ENCODE measurements at places on chromosomes 5 and 9.

GRCh38 chr5:120382833-120383232 lies 81.3 kb upstream of the PRR16 start:
- DNase-seq: no peak

GRCh38 chr9:81092057-81092456 lies 597.3 kb downstream of the TLE1 start:
- DNase-seq: no peak

DNA sequence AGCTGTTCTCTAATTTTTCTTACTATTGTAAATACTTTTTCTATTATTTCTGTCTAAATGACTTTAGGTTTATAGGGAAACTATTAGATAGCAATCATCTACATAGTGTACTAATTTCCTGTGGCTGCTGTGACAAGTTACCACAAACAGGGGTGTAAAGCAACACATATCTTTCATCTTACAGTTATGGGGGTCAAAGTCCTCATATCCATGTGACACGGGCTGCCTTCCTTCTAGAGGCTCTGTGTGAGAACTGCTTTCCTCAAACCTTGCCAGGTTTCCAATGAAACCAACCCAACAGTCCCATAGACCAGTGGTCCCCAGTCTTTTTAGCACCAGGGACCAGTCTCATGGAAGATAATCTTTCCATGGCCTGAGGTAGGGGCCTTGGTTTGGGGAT lies 189.1 kb downstream of the ROR2 start:
- DNase-seq: no peak

DNA sequence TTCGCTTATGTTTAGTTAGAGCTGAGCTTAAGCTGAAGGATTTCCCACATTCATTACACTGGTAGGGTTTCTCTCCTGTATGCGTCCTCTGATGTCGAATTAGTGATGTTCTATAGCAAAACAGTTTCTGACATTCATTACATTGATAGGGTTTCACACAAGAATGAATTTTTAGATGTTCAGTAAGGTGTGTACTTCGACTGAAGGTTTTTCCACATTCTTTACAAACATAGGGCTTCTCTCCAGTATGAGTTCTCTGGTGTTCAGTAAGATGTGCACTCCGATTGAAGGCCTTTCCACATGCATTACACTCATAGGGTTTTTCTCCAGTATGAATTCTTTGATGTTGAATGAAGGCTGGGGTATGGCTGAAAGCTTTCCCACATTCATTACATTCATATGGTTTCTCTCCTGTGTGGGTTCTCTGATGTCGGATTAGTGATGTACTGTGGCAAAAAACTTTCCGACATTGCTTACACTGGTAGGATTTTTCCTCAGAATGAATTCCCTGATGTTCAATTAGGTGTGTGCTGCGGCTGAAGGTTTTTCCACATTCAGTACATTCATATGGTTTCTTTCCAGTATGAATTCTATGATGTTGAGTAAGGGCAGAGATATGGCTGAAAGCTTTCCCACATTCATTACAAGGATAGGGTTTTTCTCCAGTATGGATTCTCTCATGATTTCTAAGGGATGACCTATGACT lies 14.6 kb downstream of the ZNF883 start:
- no peak for DNase-seq

DNA sequence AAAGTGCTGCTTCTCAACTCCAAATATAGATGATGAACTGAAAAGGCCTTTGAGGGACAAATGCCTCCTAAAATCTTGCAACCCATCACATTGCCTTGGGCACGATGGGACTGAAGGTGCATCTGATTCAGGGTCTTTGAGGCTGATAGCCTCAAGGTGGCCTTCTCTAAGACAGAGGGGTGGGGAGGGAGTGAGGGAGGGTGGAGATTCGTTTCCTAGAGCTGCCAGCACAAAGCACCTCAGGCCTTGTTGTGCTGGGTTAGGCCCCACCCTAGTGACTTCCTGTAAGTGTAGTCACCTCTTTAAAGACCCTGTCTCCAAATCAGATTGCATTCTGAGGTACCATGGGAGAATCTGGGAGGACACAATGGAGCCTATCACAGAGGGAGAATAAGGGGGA lies 57.1 kb downstream of the BARX1 start:
- DNase-seq: no peak

GRCh38 chr5:100595152-100595811 lies 60.1 kb downstream of the FAM174A start:
- no peak for DNase-seq

- no peak for DNase-seq
These were observed 287.7 kb downstream of the FBXL7 start for GRCh38 chr5:15787681-15788080.

DNA sequence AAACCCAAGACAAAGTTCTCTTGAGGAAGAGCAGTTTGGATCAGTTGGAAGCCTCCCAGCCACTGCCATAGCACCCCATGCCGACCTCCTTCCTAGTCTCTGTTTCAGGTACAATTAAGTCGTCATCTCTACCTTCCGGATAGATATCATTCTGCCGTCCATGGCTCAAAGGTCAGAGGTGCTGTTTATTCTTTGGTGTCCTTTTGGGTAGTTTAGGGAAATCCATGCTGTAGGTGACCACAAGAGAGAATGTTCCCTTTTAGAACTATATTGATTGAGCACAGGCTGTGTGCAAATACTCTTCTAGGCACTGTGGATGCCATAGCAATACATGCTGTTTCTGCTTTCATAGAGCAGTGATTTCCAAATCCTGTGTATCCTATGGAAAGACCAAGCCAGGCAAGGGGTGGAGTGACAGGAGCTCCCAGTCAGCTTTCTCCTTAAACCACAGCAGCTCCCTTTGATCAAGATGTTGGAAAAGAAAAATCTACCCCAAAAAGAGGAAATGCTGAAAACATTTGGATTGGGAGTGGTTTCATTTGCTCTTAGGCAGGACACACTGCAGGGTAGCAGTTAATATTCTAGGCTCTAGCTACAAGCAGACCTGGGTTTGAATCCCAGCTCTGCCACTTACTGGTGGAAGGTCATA lies 127.9 kb downstream of the PALM2AKAP2 start:
- no peak for DNase-seq

DNA sequence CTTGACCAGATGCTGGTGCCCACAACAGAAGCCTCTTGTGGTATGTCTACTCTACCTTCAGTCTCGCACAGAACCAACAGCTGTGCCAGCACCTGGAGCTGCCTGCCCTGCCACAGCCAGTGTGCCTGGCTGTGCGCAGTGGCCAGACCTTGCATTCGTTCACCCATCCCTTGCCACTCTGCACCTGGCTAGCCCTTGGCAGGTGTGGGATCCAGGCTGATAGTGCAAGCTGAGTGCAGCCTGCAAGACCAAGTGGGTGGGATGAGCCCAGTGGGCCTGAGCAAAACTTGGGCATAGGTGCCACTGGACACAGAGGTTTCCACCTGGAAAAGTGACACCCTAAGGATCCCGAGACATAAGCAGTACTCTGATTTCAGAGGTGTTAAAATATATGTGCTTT lies 108.2 kb downstream of the ST8SIA4 start:
- no peak for DNase-seq

DNA sequence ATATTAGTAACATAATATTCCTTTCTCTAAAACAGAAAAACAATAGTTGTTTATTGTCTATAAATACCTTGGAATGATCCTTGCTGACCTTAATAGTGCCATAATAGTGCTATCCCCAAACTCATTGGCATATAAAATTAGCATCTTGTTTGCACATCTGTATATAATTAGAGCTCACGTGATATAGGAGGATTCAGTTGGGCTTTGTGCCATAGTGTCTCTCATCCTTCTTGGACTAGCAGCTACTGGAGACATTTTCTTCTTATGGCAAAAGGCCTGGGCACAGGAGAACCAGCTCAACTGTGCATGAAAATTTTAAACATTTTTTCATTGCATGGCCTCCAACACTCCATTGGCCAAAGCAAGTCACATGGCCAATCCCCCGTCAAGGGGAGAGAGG lies 342.5 kb downstream of the SPATA31D1 start:
- DNase-seq: no peak

GRCh38 chr5:132406144-132406783 lies 36.8 kb downstream of the SLC22A5 start:
- DNase-seq: no peak

DNA sequence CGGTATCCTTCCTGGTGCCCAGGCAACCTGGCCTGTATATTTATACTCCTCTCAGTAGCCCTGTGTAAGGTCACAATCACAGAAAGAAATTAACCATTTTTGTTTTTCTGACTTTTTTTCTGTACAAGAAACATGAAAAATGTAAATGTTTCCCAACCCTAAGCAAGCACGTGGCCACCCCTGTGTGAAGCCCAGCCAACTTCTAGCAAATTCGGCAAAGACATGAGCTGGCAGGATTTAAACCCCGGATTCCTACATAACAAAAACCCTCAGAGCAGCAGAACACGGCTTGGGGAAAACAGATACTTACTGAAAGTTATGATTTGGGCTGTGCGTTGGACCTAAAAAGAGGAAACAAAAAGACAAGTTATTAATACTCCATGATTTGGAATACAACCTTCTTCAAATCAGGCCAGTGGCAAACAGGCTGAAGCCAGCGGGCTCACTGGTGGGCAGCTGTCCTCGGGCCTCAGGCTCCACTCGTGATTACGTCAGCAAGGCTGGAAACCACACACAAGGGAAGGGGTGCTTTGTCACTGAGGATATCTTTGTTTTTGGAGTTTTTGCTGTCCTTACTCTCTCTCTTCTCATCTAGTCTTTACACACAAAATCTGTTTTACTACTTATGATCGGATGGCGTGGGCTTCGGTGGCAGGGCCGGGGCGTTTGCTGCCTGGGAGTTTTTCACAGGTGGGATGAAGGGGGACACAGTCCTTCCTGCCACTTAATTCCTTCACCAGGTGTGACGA lies 194.1 kb downstream of the ROR2 start:
- no peak for DNase-seq

DNA sequence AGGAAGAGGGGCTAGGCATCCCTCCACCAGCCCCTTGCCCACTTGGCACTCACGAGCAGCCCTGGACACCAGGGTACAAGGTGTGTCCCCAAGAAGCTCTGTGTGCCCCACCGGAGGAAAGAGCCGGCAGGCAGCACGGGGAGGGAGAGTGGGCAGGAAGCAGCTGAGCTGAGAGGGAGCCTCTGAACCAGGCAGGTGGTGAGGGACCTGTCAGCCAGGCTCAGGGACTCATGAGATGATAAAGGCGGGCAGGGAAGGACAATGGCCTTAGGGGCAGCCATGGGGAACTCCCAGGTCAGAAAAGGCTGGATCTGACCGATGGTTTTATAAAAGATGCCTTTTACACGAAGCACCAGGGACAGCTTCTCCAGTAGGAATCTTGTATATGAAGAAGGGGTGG lies 112.0 kb downstream of the VAV2 start:
- DNase-seq: no peak

GRCh38 chr5:134091626-134092121 lies 22.8 kb upstream of the TCF7 start:
- no peak for DNase-seq

GRCh38 chr5:38556599-38557307 lies at the start of gene LIFR:
LIFR (minus strand) TSS chr5:38556646; CDS start chr5:38530647, 25,999 bp downstream.
- no peak for DNase-seq

GRCh38 chr5:24621792-24622191 lies 23.0 kb downstream of the CDH10 start:
- no peak for DNase-seq

- no peak for DNase-seq
These were observed 9.0 kb downstream of the TERT start for GRCh38 chr5:1285883-1286291.

DNA sequence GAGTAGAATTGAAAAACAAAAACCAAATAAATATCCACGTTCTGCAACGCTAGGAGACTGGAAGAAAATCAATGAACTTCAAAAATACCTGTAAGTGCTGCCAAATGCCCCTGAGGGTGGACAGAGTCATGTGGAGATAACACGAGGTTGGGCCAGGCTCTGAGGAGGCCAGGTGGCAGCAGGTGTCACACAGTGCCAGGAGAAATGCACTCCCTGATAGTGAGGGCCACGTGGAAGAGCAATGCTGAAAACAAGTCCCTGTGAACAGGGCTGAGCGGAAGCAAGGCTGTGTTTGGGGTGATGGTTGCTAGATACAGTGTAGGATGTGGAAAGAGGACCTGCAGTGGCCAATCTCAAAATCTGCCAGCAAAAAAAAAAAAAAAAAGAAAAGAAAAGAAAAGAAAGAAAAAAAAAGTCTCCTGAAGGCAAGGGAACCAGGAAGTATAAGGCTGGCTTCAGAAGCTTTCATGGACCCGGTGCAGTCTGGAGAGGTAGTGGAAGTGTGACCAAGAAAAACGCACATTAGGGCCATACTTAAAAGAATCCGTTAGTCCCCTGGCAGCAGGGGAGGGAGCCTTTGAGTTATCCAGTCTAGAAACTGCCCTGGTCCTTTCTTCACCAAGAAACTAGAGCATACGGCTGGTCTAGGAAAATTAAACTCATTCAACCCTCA lies 16.8 kb downstream of the C1QTNF3 start:
- DNase-seq: no peak

All from stimulated activated CD4-positive, alpha-beta T cell treated with anti-CD3 and anti-CD28 coated beads, Interleukin-15, amount 100 ng/mL, for 1 hour (primary cell).